Activated T-cell treated with anti-CD3 and anti-CD28 coated beads for 24 hours (primary cell): ENCODE measurements at places on chromosomes 1 and 21.

GRCh38 chr1:218537122-218537913 lies 192.2 kb downstream of the TGFB2 start:
- no peak for DNase-seq

DNA sequence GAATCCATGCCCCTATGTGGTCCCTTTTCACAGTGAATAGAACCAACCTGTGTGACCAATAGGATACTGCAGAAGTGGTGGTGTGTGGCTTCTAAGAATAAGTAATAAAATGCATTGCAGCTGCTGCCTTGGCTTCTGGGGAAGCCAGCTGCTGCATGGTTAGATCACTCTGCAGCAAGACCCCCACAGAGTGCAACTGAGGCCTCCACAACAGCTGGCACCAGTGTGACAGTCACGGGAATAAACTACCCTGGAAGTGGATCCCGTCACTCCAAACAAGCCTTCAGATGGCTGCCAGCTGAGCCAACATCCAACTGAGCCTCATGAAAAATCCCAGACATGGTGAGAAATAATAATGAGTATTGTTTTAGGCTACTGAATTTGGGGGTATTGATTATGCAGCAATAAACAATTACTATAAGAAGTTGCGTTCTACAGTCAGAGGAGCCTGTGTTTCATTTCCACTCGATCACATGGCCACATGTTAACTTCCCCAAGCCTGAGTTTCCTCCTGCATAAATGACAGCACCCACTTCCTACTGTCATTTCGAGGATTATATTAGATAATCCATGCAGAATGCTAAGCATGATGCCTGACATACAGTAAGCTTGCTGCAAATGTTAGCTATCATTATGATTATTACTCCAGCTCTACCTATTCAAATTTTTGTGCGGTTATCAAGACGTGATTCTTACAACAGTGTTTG lies 20.8 kb upstream of the COG2 start:
- no peak for DNase-seq

GRCh38 chr1:200971955-200972711 lies 51.4 kb downstream of the KIF21B start:
- peak; percentile 38 for DNase-seq

- DNase-seq, result no peak
These were observed 1376.5 kb upstream of the ADGRL2 start for GRCh38 chr1:80424249-80424648.

DNA sequence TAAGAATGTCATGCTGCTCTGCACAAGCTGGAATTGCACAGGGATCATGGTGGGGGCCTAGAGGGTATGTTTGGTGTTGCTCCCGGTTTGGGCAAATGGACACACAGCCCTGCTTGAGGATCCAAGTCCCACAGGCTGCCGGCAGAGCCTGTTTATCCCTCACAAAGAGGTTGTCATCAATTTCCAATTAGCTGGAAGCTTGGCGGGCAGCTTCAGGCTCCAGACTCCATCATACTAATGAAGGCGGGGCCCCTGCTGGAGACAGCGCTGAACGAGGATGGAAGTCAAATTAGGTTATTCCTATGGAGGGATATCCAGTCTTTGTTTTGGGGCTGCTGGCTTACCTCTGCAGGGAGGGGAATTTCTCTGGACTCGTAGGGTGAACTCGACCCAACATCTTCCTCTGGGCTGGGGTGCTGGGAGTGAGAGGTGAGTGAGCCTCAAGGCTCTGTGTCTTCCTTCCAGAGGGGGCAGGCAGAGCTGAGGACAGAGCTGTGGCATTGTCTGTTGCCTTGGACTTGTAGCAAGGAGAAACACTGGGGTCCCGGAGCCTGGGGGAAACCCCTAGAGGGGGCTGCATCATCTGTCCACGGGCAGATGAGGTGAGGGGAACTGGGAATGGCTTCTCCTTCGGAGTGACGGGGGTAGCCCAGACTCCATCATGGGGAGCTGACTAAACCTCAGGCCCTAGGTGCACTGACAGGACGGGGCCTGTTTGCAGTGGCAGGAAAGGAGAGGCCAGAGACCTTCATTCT lies 24.9 kb upstream of the PARP1 start:
- DNase-seq, result no peak

DNA sequence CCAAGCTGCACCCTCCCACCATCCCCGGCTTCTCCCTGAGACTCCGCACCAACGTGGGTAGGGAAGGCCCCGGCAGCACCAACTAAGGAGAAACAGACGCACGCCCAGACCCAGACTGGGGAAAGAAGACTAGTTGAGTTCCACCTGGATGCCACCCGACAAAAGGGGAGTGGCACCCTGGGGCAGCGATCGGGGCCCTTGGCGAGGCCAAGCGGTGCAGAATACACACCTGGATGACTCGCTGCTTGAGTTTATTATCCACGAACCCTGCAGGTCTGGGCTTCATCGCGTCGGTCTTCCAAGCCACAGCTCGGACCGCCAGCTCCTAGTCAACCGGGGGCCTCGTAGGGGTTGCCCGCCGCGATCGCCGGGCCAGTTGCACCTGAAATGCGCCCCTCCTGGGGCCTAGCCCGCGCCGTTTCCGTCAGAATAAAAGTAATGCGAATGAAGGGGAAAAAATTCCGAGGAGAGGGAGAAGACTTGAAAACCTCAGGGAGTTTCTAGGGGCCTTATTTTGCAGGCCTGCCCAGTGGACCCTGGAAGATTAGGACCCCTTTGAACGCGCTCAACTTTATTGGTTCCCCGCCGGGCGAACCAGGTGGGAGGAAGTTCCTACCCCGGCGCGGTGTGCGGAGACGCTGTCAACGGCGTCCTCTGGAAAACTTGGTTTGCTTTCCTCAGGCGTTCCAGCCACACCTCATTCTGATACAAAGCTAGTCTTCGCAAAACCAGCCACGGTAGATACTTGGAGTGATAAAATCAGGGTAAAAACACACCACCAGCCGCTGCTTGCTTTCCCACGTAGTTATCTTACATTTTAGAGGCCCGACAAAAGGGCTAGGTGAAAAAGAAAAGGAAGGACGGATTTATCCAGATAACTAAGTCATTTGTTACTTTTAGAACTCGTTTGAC lies at the start of gene NVL:
NVL (minus strand) TSS at position 331 of the 912 bp plus-strand sequence; CDS start at position 286, 45 bp downstream.
- DNase-seq, result peak; percentile 76

DNA sequence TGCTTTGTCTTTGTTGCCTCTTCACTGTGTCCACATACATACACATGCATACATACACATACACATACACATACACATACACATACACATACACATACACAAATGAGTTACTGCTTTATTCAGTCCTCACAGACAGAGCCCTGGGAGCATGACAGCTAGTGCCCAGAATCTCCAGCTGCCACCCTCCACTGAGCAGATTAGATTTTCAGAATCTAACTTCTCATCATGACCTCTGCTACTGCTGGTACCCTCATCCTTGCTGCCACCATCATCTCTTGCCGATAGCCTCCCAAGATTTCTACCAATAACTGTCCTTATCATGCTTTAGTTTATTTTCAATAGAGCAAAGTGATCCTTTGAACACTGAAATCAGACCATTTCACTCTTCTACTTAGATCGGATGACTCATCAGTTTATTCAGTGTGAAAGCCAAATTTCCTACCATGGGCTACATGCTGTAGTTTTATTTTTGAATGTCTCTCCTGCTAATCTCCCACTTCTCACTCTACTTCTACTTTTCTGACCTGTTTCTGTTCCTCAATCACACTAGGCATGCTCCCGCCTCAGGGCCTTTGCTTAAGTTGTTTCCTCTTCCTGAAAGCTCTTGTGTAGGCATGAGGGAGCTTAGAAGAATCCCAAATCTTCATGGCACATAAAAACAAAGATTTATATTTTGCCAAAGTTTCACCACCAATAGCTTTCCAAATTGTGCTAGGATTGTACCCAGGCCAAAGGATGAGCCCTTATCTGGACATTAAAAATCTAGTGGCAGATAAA lies 43.0 kb downstream of the ATP6V1G3 start:
- no peak for DNase-seq

GRCh38 chr1:53115403-53116306 lies 26.8 kb downstream of the SLC1A7 start:
- no peak for DNase-seq

DNA sequence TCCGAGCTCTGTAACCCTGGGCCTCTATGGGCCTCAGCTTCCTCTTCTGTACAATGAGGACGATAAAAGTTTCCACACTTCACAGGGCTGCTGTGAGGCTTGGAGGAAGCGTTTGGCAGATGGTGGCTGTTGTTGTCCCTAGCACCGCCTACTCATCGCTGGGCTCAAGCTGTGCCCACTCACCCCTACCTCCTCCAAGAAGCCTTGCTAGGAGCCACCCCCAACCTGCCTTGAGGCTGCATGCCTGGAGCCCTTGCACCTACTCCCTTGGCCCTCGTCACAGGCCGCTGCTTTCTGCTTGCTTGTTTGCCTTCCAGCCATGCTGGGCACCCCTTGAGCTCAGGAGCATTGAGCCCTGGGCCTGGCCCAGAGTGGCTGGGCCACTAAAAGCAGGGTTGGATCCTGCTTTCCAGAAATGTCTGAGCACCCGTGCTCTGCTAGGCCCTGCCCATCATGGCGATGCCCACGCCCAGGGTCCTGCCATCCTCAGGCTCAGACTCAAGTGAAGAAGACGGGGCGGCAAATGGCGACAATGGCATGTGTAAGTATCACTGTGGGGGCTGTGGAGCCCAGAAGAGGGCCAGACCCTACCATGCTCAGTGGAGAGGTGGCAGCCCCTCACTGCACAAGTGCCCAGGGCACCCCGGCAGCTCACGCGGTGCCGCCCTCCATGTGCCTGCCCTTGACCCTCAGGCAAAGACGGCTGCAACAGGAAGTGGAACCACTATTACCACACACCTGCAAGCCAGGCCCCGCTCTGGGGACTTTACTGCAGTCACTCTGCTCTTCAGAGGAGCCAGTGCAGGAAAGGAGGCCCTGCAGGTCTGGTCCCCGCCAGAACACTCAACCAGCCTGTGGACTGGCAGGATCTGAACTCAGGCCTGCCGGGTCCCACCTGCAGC lies 9.5 kb downstream of the SH3BGRL3 start:
- DNase-seq, result no peak

DNA sequence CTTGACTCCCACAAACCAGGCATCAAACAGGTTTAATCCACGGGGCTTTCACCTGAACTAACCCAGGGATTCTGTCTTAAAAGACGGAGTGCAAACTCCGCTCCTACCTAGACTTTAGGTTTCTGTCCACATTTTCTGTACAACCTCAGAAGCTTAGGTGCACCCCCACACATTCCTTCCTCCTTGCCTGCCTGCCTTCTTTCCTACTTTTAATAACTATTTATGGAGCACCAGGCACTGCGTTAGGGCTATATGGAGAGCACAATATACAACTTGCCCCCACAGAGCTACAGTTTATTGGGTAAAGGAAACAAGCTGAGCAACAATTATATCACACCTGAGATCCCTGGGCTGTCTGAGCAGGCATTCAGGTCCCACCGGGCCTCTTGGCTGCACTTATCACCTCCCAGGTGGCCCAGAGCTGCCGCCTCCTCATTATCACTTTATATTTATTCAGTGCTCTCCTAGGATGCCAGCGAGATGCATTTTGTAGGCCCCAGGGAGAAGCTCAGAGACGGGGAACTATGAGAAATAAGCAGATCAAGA lies 64.1 kb downstream of the DNTTIP2 start:
- no peak for DNase-seq

- peak; percentile 75 for DNase-seq
These were observed 63.4 kb downstream of the CD2 start for GRCh38 chr1:116817582-116818064.

- DNase-seq, result no peak
These were observed 3.5 kb upstream of the CLDN19 start for GRCh38 chr1:42743317-42744147.

DNA sequence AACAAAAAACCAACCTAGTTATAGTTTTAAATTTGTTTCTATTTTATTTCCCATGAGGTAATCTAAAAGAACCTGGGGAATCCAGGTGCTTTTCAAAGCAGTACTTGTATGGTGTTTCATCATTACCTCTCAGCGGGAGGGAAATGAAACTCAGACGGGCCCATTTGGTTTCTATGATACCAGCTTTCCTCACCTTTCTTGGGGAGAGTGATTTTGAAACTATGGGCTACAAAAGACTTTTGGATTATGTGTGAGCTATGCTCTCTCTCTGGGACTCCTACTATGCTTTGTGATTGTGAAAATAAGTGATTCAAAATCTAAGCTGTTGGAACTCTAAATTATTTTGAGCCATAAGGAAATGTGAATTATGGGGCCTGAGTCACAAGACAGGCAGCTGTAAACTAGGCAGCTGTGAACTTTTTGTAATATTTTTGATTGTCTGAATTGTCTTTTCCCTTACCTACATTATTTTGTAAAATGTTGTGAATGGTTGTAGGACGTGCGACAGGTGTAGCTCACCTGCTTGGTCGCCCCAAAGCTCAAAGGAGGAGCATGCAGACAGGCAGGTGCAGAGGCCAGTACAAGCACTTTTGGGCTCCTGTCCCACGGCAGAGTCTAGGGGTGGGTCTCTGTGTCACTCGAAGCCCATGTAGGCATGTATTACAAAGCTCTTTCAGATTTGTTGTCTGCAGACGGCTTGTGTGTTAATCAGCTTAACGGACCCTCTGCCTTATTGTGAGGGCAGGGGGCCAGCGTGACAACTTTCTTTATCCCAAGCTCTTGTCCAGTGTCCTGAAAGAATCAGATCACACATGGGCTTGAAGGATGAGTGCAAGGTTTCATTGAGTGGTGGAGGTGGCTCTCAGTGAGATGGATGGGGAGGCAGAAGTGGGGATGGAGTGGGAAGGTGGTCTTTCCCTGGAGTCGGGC lies 64.8 kb upstream of the BACH1 start:
- peak; percentile 19 for DNase-seq

- no peak for DNase-seq
These were observed 568.5 kb upstream of the B3GALT2 start for GRCh38 chr1:193754732-193755427.

GRCh38 chr1:224622831-224623230 lies 6.7 kb downstream of the CNIH3 start:
- no peak for DNase-seq

GRCh38 chr1:55038974-55039341 lies 390 bp upstream of the PCSK9 start:
- DNase-seq, result no peak

GRCh38 chr1:7810395-7810794 lies 26.3 kb downstream of the PER3 start:
- DNase-seq, result peak; percentile 10

DNA sequence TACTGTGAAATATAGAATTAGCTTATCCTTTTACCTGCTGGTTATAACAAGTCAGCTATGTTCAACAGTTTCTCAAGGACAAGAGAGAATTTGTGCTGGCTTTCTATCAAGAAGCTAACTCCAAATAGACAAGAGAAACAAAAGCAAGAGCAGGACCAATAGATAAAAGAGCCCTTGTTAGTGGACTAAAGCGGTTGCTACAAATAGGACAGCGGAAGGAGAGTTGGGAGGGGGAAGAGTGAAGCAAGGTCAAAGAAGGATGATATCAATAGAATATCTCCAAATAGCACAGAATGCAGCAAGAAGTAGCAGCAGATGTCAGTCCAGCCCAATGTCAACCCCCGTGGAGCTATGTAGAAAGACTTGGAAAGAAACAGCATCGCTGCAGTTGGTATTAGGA lies 53.0 kb upstream of the AKT3 start:
- DNase-seq, result no peak

GRCh38 chr1:217333939-217334338 lies 297.0 kb downstream of the GPATCH2 start:
- no peak for DNase-seq

DNA sequence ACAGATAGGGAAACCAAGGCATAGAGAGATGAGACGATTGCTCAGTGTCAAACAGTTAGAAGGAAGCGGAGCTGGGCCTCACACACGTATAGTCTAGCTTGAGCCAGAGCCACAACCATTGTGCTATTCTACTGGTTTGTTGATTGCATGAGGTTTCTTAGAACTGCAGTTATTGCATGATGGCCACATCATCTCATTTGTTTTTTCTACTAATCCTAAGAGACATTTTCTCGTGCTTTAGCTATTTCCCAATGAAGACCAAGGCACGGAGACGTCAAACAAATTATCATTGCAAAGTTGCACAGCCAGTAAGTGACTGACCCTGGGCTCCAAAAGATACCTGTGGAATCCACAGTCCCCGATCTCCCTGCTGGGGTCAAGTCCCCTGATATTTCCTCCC lies 25.1 kb upstream of the ZNF362 start:
- no peak for DNase-seq
